ENCODE measurements at places on chromosomes 2 and 18.

DNA sequence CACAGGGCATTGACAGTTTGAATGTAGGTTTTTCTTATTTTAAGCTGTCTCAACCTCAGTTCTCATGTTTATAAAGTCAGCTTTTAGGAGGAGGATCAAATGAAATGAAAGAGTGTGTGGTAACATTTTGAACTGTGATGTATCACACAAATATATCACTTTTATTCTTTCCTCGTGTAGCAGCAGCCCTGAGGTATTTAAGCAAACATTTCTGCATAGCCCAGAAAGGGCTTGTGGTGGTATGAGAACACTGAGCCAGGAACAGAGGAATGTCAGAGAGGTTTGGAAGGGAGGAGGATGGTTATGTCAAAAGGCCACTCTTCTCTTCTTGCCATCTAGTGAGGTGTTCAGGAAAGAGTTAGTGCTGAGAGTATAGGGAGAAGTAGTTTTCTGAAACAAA lies 150.2 kb downstream of the PARD3B start:
- no peak for DNase-seq

DNA sequence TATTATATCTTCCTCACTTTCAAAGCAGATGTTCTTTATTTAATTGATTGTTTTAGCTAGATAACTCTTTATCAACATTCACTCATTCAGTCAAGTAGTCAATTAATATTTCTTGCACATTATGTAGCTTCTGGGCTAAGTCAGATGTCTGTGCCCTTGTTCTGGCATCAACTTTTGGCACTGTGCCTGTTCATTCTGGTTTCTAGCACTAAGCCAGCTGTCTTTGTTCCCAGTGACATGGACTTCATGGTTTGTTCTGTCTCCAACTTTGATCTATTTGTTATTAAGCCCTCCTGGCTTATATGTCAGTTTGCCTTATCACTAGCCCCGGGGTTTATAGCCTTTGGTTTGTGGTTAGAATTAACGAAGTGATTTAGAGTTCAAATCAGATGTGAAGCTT lies 247.9 kb upstream of the SYT4 start:
- no peak for DNase-seq

GRCh38 chr18:9135081-9135911 lies 1.3 kb upstream of the ANKRD12 start:
- DNase-seq: no peak

- DNase-seq: no peak
Measured at GRCh38 chr2:148770047-148770446, 105.0 kb upstream of the KIF5C start.

DNA sequence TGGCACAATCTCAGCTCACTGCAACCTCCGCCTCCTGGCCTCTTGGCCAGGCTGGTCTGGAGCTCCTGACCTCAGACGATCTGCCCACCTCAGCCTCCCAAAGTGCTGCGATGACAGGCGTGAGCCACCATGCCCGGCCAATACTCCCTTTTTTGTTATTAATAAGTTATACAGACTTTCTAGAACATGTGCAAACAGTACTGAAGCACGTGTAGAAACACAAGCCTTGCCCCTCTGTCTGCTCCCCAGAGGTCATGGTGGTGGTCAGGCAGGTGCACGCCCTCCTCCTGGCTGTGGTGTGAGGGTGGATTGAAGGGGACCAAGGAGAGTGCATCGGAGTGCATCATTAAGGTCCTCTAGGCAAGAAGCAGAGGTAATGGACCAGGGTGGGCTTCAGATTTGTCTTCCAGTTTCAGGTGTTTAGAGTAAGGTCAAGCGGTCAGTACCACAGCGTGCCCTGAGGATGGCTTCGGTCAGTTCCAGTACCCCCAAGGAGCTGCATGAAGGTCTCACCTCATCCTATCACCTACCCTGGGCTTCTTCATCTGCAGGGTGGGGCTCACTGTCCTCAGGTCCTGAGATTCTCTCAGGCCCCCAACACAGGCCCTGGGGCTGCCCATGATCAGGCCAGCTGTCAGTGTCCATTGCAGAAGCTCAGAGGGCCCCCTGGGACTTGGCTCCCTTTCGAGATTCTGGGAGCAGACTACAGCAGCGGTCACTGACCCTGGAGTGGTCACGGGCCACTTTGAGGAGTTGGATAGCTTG lies 124.3 kb downstream of the GLI2 start:
- DNase-seq: no peak

GRCh38 chr18:71116535-71116934 lies 827.7 kb downstream of the SOCS6 start:
- DNase-seq: no peak

- no peak for DNase-seq
Measured at GRCh38 chr2:101025561-101025960, 23.5 kb downstream of the RPL31 start.

DNA sequence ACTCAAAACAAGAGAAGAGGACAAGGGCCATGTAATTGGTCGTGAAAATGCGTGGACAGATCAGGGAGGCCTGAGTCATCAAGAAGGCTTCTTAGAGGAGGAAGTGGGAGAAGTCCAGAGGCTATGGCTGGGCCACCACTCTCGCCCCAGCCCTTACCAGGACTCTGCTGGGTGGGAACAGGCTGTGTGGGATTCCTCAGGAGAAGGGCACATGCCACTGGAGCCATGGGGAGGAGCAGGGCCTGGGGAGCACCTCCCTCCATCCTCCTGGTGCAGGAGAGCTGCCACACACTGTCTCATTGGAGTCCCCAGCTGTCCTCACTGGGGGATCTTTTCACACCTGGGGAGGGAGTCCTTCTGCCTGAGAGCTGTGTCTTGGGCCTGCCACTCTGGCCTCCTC lies 9.4 kb upstream of the RALB start:
- DNase-seq: no peak

DNA sequence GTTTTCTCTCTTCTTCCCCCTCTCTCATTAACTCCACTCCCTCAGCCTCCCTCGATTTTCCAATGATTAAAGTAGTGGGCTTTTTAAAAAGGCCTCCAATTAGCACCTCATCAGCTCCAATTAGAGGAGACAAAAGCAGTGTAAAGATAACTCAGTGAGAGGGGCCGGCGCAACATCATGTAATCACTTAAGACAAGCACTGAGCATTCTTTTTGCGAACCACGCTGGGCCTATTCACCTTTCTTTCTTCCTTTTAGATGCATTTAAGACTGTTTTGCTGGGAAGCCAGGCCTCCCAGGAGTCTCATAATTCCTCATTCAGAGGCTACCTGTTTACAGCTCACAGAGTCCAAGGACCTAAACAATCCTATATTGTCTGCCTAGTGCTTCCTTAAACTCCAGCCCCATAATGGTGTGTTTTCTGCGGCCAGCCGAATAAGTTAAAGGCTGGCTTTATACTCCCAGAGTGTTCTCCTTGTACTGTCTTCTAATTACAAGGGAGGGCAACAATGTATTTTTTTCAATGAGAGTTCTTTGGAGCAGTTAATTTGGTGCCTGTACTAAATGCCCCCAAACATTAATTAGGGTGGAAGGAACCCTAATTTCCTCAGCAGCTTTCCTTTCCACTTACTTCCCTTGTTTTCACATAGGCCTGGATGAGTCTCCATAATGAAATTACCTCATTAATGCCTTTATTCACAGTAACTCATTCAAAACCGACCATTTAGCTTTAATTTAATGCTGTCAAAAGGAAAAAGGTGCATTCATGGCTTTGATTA lies 28.0 kb upstream of the LMAN1 start:
- no peak for DNase-seq

- DNase-seq: no peak
Measured at GRCh38 chr2:58984731-58985130, 743.6 kb upstream of the FANCL start.
